ENCODE measurements at places on chromosomes 16 and 17.

DNA sequence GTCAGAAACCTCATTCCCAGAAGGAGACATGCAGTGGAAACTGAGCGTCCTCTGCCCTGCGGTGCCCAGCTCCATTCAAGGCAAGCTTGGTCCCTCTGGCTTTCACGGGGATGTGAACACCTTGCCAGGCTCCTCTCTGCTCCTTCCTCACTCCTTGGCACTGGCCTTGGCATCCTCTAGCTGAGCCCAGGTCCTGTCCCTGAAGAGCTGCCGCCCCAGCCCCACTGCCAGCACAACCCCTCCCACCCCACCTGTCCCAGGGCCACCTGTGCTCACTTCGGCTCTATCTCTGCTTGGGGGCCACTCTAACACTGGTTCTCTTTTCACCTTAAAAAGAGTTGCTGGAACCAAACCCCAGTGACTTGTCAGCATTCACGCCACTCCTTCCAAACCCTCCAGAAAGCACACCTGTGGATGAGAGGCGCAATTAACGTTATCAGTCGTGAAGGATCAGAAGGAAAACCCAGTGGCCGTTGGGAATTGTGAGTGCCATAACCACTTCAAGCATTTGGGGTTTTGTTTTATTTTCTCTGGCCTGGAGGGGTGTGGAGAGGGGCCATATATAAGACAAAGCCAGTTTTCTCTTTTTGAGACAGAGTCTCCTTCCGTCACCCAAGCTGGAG is 103.7 kb downstream of the AXIN2 start:
- DNase-seq: no peak

GRCh38 chr16:4991754-4992153 is 33.6 kb downstream of the SEC14L5 start:
- DNase-seq: no peak

DNA sequence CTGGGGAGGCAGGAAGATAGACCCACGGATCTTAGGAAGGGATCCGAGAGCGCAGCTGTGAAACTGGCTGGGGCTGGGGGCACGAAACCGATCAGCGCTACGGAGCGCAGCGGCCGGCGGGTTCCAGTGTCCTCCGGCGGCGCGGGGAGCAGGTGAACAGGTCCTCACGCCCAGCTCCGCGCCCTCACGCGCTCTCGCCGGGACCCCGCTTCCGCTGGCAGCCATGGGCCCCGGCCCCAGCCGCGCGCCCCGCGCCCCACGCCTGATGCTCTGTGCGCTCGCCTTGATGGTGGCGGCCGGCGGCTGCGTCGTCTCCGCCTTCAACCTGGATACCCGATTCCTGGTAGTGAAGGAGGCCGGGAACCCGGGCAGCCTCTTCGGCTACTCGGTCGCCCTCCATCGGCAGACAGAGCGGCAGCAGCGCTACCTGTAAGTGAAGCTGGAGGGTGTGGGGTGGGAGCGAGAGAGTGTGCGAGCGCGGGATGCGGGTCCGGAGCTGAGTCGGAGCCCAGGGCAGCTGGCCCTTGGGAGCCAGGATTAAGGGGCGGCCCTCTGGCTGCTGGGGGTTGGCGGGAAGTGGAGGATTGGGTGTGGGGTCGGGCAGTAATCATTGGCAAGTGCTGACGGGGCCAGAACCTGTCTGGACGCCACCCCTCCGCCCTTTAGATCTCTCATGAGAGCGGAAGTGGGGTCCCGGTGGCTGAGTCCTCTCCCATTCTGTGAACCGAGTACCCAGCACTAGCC is 479 bp downstream of the ITGA3 start:
- DNase-seq: no peak

- DNase-seq: no peak
Measured at GRCh38 chr17:58728798-58729197, 26.9 kb upstream of the PPM1E start.

DNA sequence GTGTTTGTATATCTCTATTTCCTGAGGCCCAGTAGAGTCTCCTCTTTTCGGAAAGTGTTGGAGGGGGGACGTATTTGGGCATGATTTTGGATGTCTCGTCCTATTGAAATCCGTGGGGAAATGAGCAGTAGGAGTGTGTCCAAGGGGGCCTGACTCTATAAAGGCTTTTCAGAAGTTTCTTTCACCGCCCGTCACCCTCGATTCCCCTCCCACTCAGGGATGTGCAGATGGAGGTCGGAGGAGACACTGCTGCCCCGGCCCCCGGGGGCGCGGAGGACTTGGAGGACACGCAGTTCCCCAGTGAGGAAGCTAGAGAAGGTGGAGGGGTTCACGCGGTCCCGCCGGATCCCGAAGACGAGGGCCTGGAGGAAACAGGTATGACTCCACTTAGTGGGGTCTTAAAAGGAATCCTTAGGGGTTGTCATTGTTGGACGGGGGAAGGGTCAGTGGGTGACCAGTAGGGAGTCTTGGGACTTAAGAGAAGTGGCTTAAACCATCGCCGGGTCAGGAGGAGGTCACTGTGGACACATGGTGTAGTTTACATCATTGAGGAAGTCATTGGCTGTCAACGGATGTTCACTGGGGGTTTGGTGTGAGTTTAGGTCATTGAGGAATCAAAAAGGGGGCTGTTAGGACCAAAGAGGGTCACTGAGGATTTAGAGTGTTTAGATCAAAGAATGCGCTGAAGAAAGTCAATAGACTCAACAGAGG is 424 bp downstream of the MON1B start:
- DNase-seq: no peak

GRCh38 chr16:74480150-74481029 is 59.1 kb upstream of the CLEC18B start:
- DNase-seq: no peak

GRCh38 chr17:64354396-64354795 is 36.3 kb downstream of the PECAM1 start:
- no peak for DNase-seq

DNA sequence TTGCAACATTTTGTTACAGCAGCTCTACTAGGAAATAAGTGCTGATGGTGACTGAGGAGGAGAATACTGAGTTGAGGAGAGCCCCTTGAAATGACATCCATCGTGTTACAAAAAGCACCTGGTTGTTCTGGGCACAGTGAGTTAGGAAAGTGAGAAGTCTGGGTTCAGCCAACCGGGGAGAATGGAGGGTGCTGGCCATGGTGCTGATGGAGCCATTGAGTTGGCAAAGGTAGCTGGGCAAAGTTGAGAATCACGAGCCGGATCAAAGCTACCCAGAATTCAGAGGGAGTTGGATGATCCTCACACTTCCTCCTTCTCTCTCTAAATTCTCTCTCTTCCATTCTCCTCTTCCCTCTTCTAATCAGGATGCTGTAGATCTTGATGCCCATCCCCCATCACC is 35.0 kb upstream of the ASIC2 start:
- DNase-seq: no peak

- DNase-seq: no peak
Measured at GRCh38 chr16:21973945-21974344, 20.8 kb downstream of the UQCRC2 start.

- no peak for DNase-seq
Measured at GRCh38 chr17:40536295-40537171, 28.7 kb downstream of the CCR7 start.

GRCh38 chr16:79687249-79688130 is 87.0 kb upstream of the MAF start:
- no peak for DNase-seq

GRCh38 chr16:54632322-54633220 is 298.1 kb upstream of the IRX5 start:
- no peak for DNase-seq

DNA sequence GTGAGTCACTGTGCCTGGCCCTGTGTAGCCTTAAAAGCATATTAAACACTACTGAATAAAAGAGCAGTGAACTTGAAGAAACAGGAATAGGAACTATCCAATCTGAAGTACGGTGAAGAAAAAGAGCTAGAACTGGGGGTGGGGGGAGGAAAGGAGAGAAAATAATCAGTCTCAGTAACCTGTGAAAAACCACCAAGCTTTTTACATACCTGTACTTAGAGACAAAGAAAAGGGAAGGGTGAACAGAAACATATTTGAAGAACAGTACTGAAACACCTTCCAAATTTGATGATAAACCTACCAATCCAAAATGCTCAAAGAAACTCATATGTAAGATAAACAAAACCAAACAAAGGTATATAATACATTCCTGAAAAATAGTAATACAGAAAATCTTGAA is 77.5 kb downstream of the USP32 start:
- DNase-seq: no peak

GRCh38 chr16:53219795-53220454 is 165.1 kb downstream of the CHD9 start:
- DNase-seq: no peak

GRCh38 chr16:35752773-35753558 is 2293.6 kb downstream of the TP53TG3F start:
- no peak for DNase-seq

GRCh38 chr16:49274591-49274990 is 7.0 kb downstream of the CBLN1 start:
- no peak for DNase-seq

- no peak for DNase-seq
Measured at GRCh38 chr16:10231563-10231962, 49.3 kb upstream of the GRIN2A start.

DNA sequence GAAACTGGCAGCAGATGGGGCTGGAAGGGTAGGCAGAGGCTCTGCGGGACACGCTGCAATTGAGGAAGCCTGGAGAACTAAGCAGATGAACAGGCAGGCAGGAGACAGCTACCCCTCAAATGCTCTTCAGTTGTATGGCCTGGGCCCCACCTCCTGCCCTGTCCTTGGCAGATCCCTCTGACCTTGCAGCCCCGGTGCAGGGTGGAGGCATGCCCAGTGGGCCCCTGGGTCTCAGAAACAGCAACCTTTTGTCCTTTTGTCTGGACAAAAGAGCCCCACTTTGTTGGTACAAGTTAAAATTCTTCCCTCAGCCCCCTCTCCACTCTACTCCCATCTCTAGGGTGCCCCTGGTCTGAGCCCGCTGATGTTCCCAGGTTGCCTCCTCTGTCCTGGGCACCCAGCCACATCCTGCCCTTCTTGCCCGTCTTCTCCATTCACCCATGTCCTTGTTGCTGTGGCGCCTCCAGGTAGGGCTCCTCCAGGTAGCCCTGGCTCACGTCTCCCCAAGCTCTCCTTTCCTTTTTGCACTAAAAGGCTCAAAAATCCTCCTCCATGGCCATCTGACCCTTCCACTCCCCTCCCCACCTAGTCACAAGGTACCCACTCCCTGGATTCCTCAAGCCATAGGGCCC is 136.8 kb downstream of the CLEC16A start:
- no peak for DNase-seq

DNA sequence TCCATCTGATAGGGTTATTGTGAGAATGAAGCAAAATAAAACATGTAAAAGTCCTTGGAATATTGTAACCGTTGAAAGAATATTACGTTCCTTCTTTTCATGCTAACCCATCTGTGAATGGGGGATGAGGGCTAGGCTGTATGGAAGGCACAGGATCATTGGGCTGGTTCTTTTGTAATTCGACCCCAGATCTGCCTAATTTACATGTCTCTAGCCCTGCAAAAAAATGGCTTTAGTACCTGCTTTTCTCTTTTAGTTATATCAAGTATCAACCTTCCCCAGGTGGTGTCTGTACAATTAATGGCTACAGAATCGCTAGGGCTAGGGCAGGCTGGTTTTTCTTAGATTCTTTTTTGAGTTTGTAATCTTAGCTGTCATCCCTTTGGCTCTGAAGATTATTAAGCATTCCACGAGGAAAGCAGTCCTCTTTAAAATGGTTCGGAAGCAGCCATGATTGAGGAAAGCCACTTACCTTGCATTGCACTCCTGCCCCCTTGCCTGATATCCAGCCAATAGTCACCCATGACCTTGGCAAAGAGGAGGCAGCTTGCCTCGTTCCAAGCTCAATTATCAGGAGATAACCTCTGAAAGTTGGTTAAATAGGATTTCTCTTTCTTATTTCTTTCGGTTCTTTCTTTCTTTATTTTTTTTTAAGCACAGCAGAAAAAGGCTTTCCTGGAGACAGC is 153.9 kb upstream of the ZKSCAN2 start:
- DNase-seq: no peak

DNA sequence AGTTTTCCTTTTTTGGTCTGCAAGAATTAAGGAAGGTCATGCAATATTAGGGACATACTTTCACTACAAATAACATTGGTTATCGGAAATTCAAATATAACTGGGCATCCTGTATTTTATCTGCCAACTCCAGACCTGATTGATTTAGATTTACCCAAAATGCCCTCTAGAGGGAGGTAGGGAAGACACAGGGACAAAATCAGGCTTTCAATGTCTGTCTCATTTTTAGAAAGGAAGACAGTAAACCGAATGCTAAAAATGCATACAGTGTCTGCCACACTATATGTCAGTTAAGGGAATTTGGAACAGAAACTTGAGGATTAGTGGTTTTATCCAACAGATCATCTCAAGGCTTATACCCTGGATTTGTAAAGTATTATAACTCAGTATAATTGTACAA is 161.7 kb upstream of the SOX9 start:
- no peak for DNase-seq

- DNase-seq: no peak
Measured at GRCh38 chr17:82127704-82128103, 29.7 kb upstream of the FASN start.

GRCh38 chr17:42249681-42250446 is 26.3 kb downstream of the STAT5B start:
- DNase-seq: no peak

- no peak for DNase-seq
Measured at GRCh38 chr17:15213381-15214087, 51.6 kb downstream of the PMP22 start.

DNA sequence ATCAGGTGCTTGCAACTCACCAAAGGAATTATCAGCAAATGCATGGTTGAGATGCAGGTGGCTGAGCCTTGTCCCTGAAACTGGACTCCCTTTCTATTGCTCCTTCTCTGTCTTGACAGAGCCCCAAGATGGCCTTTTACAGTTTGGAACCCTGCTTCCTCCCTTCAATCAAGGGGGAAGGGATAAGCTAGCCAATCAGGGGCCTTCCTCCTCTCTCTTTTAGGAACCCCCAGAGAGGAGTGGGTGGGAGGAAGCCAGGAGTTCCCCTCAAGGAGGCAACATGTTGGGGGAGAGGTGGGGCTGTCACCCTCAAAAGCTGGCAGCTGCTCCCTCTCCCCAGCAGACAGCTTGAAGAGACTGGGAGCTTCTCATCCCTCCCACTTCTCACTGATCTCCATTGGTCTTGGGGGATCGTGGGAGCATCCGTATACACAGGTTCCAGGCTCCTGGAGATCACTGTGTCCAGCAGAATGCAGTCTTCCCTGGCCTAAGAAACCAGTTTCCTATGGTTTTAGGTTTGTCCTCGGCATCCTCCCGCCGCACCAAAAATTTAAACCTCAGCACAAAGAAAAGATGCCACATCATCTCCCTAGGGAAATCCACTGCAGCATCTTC is 7.2 kb downstream of the RASL10B start:
- DNase-seq: no peak

Data from esophagus squamous epithelium (tissue), 5 donors.